Activated CD4-positive, CD25-positive, alpha-beta regulatory T cell treated with anti-CD3 and anti-CD28 coated beads, Interleukin-2, amount 50 U/mL, for 16 hours (primary cell): ENCODE measurements at places on chromosomes 5 and 9.

DNA sequence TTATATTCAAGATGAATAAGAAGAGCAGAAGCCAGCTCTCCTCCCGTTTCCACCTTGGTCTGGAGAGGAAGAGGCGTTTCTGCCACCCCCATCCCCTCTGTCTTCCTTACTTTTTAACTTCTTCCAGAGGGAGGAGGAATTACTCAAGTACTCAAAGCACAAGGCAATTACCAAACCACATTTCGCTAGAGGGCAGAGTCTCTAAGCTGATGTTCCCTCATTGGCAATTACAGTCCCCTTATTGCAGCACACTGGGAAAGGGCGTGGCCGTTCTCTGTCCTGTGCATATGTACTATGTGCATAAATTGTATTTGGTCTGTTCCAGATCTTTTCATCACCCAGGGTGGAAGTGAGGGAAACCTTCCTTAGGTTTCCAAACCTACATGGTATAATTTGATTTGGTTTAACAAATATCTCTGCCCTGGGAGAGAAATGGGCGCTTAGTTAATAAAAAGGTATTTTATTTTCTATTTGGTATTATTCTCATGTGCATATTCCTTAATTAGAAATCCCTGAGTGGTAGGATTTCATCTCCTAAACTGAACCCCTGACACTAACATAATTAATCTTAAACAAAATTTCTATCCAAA lies 29.8 kb upstream of the ALDOB start:
- DNase-seq, result no peak

GRCh38 chr9:12681620-12682019 lies 11.6 kb upstream of the TYRP1 start:
- no peak for DNase-seq

GRCh38 chr5:6228257-6229250 lies 149.8 kb downstream of the MED10 start:
- no peak for DNase-seq

DNA sequence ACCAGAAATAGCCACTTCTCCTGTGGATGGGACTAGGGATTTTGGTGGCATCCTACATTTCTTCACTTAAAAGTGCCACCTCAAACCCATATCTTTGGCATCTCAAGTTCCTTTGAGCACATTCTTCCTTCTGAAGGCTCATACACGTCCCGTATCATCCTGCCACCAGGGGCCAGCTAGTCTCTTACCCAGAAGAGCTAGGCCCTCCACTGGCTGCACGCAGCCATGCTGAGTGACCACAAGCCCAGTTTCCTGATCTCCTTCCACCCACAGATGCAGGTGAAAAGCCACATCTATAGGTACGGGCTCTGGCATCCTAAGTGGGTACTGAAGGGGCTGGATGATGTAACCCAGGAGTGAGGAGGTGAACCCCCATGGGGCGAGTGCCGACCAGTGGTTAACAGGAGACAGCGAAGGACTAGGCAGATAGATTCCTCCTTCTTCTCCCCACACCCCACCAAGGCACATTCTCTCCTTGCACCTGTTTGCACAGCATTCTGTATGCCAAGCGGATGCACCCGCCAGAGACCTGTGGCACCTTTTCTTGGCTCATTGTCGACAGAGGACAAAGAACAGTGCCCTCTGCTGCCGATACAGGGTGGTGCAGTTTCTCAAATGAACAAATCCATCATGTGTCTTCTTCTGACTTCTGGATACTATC lies 14.4 kb upstream of the SCGB3A1 start:
- DNase-seq, result peak; percentile 16
